ENCODE measurements at places on chromosomes 6 and 20. TPM values are rescaled to one million over a fixed set of nuclear protein-coding genes. Genes with fewer than 3 reads are reported as not detected.

- no peak for DNase-seq
Measured at GRCh38 chr6:11806561-11807317, 28.1 kb upstream of the ADTRP start.

- no peak for DNase-seq
Measured at GRCh38 chr20:24895898-24896658, 53.0 kb upstream of the CST7 start.

- no peak for DNase-seq
Measured at GRCh38 chr6:16043171-16044135, 85.4 kb upstream of the MYLIP start.

DNA sequence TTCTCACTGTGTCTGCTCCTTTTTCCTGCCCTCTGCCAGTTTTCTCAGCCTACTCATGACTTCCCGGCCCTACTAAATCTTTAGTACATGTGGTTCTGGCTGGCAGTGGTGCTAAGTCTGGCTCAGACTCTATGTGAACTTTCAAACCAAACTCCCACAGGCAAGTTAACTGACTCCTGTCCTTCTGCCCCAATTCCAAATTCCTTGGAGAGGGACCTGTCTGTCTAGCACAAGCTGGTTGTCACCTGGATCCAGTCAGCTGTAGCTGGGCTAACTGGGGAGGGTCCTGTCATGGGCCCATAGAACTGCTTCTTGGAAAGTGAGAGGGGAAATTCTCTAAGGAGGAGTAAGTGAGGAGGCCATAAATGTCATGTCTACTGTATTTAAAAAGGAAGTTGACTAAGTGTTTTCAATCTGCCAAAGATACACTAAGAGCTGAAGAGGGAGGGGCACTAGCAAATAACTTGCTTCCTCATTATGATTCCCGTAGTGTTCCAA is 240.1 kb downstream of the KCNQ5 start:
- DNase-seq = no peak

DNA sequence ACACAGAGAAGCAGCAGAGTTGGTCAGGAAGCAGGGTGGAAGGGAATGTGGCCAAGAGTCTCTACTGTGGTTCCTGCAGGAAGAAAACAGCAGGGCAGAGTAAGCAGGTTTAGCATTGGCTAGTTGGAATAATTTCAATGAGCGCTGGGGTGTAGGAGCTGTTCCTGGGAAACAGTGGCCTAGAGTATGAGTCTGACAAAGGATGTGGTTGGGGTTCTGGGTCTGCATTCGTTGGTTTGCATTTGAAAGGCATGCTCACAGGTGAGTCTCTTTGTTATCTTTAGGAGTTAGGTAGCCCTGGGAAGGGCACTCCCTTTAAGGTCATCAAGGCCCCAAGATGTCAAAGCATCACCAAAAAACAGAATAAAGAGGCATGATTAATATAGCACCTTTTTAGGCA is 911.6 kb upstream of the SLC35B3 start:
- no peak for DNase-seq

DNA sequence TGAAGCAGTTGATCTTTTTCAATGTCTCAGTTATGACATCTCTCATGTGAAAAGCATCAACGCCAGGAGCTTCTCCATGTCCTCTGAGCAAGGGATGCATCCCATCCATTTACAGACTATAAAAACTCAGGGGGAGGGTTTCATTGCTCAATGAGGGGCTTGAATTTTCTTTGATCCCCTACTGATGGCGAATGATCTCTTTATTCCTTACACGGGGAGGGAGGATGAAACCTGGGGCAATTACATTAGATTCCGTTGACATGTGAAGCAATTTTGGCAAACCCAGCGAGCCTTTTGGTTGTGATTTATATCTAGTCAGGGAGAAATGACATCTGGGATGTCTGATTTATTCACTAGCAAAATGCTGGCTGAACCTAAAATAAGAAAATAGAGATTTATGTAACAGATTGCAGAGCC is 268.9 kb downstream of the HIVEP2 start:
- no peak for DNase-seq

DNA sequence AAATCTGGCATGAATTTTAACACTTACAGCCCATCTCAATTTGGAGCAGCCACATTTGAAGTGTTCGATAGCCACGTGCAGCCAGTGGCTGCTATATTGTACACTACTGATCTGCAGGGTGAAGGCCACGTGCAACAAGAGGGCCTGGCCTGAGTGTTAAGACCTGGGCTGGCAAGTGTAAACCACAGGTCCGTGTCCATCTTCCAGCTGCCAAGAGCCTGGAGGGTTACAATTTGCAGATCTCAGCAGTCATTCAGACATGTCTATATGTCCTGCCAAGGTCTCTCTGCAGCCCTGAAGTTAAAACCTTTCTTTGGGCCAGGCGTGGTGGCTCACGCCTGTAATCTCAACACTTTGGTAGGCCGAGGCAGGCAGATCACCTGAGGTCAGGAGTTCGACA is 14.1 kb downstream of the SGK2 start:
- peak; percentile 55 for DNase-seq

- DNase-seq = no peak
Measured at GRCh38 chr6:157822245-157823000, 623 bp upstream of the SNX9 start.

DNA sequence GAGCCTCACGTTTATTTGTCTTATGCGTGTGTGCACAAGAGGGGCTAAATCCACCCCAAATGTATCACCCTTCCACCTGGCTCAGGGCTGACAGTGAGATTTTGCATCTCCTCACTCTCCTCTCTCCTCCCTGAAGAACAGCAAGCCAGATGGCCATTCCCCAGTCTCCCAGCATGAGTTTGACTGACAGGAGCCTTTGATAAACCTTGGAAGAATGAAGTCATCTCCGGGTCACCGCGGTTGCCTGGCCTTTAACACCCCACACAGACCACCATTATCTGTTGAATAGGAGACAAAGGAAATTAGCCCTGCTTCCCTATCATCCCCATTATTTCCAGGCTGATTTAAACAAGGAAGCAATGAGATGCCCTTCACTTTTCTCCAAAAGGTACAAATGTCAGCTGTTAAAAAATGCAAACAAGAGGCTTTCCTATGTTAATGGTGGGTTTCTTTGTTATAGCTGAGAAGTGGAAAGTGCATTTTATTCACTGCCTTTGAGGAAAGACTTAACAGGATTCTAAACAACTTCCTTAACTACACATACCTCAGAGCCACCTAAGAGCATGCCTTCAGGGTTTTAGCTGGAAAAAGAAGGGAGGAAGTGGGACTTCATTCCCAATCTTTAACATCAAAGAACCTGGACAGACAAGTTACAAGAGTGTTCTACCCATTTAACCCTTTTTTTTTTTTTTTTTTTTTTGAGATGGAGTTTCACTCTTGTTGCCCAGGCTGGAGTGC is 524.8 kb upstream of the ID4 start:
- DNase-seq = no peak

GRCh38 chr20:3922983-3923339 is 33.8 kb downstream of the PANK2 start:
- no peak for DNase-seq

GRCh38 chr6:46687619-46688097 is at the start of gene TDRD6:
TSS of gene TDRD6 (plus strand) at chr6:46687885. CDS start at chr6:46688129, 244 bp downstream.
- DNase-seq = no peak

DNA sequence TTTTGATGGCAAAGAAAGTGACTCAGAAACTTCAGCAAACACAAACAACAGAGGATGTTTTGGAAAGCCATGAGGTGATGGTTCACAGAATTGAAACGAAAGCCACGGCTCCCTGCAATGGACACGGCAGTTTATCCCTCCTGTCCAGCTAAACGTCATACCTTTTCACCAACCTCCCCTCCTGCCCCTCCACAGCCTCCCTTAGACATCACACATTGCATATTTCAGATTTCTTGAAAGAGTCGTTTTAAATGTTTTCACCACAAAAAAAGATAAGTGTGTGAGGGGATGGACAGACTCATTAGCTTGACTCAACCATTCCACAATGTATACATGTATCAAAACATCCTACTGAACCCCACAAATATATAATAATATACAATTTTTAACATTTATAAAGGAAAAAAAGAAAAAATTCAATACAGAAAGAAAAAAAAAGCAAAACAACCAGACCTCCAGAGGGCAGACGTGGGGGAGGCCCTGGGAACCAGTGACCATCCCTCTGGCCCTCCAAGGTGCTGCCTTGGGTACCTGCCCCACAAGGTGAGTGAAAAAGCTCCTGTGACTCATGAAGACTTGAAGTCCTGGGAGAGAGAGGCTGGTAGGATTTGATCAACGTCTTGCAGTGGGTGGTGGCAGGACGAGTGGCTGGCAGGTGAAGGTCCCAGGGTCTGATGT is 117.2 kb upstream of the THBS2 start:
- DNase-seq = no peak

- no peak for DNase-seq
Measured at GRCh38 chr6:23114812-23115504, 545.6 kb downstream of the HDGFL1 start.

DNA sequence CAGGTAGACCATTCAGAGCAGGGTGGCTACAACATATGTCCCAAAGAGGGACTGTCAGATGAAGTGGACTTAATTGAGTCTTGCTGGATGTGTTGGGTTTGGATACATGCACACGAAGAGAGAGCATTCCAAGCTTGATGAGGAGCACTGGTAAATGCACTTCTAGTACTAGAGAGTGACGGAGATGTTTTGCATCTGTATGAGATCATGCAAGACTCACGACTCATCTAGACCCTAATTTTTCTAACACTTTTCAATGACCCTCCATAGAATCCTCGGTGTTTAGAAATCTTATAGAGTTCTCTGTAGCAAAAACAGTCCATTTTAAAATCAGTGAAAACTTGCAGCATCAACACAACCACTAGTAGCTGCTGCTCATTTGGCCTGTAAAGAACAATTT is 4.8 kb upstream of the AIG1 start:
- DNase-seq = no peak

- DNase-seq = peak; percentile 57
Measured at GRCh38 chr20:59807909-59808728, 125.3 kb downstream of the SYCP2 start.

- no peak for DNase-seq
Measured at GRCh38 chr6:3220366-3220765, 7.1 kb downstream of the TUBB2B start.

GRCh38 chr6:132259070-132259469 is 142.2 kb downstream of the MOXD1 start:
- DNase-seq = no peak

DNA sequence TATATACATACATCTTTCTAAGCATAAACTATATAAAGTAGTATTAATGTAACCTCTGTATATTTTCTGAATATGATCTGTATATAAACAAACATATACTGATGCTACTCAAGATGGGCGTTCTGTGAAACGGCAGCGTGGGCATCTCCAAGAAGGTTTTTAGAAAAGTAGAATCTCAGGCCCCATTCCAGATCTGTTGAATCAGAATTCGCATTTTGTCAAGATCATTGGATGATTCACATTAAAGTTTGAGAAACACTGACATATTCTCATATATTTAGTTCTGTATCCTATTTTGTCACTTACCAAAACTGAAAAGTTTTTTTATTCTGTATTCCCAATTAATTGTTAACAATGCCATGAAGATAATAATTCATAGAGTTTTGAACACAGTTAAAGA is 5.5 kb downstream of the C6orf141 start:
- DNase-seq = no peak

GRCh38 chr6:133683308-133683580 is 205.7 kb upstream of the TCF21 start:
- DNase-seq = no peak

DNA sequence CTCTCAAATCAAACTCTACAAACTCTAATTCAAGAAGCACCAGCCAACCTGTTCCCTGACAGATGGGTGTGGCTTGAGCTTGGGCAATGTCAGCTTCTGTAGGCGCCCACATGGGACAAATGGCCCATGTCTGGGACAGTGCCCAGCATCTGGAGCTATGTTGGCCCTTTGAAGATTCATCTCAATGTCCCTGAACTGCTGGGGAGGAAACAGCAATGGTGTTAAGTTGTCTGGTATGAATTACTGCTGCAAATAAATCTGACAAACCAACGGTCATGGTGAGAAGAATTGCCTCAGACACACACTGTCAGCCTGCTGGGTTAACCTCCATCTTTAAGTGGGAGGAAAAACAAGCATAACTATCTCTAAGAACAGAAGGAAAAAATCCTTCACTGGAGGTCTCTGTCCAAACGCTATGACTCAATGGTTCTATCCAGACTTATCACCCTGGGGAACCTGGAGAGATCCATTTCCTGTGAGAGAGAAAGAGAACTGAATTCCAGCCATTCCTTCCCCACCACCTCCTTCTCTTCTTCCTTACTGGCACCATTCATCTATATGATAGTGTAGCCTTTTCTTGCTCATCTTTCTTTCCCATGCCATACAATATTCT is 274.9 kb downstream of the CDH26 start:
- no peak for DNase-seq

DNA sequence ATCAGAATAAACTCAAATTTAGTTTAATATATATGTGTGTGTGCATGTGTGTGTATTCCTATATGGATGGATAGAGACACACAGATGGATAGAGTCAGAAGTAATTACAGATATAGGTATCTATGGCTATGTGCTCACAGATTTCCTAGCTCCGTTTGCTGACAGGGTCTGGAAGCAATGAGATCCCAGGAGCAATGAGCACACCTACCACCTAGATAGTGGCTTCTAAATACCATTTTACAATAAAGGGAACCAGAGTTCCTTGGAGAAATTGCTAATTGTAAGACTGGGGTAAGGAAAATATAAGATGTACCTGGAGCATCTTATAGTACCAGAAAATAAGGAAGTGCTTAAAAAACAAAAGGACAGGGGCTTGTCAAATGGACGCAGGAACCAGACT is 196.2 kb upstream of the PRDM1 start:
- DNase-seq = no peak

DNA sequence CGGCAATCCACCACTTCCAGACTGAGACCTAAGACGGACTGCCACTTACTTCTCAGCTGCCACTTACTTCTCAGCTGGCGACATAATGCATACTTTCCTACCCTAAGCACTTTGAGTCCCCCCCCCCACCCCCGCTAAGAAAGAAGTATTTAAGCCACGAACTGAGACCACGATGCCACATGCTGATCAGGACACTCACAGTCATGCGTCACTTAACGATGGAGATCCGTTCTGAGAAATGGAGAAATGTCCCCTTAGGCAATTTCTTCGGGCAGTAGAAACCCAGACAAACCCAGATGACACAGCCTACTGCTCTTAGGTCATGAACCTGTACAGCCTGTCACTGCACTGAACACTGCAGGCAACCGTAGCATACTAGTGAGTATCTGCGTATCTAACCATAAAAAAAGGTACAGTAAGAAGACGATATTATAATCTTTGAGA is 690 bp downstream of the IFNGR1 start:
- no peak for DNase-seq

- peak; percentile 79 for DNase-seq
Measured at GRCh38 chr6:138692978-138693909, 80.3 kb upstream of the CCDC28A start.

Gene RNF39
- not detected for total RNA-seq

Gene OPN5
- not detected for total RNA-seq

Gene VGLL2
- total RNA-seq = 38.1 TPM

Gene TXLNB
- total RNA-seq = 135 TPM

Gene SAMD3
- total RNA-seq = 0.22 TPM

Gene DEFB110
- not detected for total RNA-seq

Gene MYB
- 0.24 TPM for total RNA-seq

Gene TMEM74B
- 2.7 TPM for total RNA-seq

Gene ESR1
- total RNA-seq = 0.75 TPM

Gene CRIP3
- 11.2 TPM for total RNA-seq

Gene KCNK15
- total RNA-seq = 0.97 TPM
